ENCODE measurements at places on chromosomes 5 and 9. TPM values are rescaled to one million over a fixed set of nuclear protein-coding genes. Genes with fewer than 3 reads are reported as not detected.

Gene GLE1
- 34.2 TPM for polyA plus RNA-seq

Gene CNTNAP3B
- 17.5 TPM for polyA plus RNA-seq

Gene CTSV
- 32.0 TPM for polyA plus RNA-seq

Gene BSPRY
- polyA plus RNA-seq = 7.8 TPM

Gene DCP2
- 48.8 TPM for polyA plus RNA-seq

Gene MYOT
- polyA plus RNA-seq = 1.5 TPM

Gene HNRNPA0
- 67.9 TPM for polyA plus RNA-seq

Gene ZNF354B
- polyA plus RNA-seq = 34.4 TPM

Gene DEPDC1B
- polyA plus RNA-seq = 35.0 TPM

Gene HCN1
- polyA plus RNA-seq = 0.03 TPM

Gene GNA14
- polyA plus RNA-seq = 16.6 TPM

DNA sequence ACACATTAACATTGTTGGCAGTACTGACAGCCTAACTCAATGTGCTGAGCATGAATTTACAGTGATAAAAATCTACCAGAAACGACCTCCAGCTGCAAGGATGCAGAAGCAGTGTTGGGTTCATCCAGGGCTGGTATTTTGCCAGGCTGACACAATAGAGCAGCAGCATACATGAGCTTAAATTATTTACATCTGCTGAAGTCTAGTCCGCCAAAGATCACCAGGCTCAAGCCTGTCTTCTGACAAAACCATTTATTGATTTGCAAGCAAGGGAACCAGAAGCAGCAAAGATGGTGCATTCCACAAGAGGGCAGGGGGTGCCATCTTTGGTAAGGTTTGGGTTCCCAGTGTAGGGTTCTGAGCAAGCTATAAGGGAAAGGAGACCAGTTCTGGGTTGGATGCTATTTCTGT, 8.7 kb upstream of the C5orf34 start:
- no peak for DNase-seq

DNA sequence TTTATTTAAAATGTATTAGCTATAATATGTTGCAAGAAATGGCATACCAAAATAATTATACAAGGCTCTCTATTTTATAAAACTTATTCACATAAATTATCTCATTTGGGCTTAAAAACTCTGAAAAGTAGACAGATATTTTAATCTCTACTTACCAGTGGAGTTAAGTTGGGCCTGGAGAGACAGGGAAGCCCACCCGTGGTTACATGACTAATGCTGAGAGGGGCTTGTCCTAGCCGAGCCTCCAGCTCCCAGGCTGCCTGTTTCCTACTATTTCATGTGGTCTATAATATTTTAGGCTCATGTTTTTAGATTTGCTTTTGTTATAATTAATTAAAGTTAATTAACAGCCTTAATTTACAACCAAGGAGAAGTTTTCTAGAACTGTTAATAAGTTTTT, 20.9 kb upstream of the ASPN start:
- no peak for DNase-seq

GRCh38 chr5:133992429-133993155, 12.2 kb downstream of the VDAC1 start:
- DNase-seq = no peak

GRCh38 chr9:33956544-33956943, 92.1 kb downstream of the UBAP2 start:
- no peak for DNase-seq

- no peak for DNase-seq
Observed at GRCh38 chr5:10501554-10502075, 59.9 kb downstream of the ROPN1L start.

DNA sequence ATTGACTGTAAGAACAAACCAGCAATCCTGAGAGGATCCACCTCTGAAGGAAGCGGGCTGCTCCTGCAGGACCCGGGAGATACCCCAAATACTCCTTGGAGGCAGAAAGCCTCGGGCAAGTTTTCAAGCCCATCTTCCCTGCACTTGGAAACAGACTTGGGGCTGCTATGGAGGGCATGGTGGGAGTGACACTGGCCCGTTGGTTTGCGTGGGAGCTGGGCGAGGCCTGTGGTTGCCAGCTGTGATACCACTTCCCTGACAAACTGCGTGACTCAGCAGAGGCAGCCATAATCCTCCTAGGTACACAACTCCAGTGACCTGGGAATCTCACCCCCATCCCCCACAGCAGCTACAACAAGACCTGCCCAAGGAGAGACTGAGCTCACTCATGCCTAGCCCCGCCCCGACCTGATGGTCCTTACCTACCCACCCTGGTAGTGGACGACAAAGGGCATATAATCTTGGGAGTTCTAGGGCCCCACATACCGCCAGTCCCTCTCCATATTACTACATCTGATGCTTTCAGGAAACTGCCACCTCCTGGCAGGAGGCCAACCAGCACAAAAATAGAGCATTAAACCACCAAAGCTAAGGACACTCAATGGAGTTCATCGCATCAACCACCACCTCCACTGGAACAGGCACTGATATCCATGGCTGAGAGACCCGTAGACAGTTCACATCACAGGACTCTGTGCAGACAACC, 38.1 kb upstream of the VLDLR start:
- DNase-seq = no peak

DNA sequence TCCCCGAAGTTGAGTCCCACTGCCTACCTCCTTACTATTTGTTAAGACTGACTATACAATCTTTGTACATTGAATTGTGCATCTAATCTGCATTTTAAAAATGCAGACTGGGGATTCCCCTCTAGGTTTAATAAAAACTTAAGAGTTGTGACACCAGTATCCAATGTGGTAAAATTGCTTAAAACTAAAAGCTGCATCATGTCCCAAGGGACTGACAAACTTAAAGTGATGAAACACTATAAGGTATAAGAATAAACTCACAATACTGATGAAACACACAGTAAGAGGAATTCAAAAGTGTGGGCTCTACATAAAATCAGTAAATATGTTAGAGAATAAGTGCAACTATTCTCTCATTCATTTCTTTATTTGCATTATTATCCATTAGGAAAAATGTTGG, 1905.1 kb downstream of the MAT2B start:
- no peak for DNase-seq

DNA sequence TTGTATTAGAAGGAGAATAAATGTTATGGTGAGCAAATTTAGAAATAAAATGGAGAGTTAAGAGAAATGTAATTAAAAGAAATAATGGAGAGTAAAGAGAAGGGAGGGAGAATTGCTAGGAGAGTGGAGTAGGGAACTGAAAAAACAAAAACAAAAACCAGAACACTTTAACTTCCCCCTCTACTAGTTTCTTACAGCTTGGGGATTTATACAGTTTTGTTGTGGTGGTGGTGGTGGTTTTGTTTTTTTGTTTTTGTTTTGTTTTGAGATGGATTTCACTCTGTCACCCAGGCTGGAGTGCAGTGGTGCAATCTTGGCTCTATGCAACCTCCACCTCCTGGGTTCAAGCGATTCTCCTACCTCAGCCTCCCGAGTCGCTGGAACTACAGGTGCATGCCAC, 322.4 kb downstream of the TMEM167A start:
- no peak for DNase-seq

DNA sequence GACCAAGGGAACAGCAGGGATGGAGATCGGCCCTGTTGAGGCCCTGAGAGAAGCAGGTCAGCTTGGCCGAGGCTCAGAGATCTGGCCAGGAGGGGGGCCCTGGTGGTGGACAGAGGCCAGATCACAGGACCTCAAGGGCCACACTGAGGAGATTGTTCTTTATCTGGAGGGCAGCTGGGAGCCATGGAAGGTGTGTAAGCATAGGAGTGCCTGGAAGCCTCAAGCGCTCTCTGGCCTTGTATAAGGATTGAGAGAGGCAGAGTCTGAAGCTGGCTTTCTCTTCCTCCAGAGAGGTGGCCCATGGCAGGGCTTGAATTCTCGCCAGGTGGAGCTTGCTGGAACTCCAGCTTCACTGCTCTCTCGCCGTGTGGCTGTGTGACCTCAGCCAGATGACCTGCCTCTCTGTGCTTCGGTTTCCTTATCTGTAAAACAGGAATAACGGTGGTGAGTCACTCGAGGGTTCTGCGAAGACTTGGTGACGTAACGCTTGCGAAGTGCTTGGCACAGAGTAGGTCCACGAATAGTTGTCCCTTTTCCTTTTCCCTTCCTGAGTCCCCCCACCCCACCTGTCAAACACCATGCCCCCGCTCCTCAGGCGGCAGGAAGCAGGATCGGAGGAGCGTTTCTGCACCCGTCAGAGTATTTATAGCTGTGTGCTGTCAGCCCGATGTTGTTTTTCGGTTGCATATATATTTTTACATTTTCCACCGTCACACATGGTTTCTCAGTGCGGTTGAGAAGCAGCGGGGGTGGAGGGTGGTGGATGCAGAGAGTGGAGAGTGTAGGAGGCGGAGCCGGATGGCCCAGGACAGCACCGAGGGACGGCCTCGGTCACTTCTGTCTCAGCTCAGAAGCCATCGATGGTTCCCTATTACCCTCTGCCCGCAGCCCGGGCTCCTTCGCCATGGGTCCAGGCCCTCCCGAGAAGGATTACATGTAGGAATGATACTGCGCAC, 17.0 kb upstream of the CRB2 start:
- no peak for DNase-seq

DNA sequence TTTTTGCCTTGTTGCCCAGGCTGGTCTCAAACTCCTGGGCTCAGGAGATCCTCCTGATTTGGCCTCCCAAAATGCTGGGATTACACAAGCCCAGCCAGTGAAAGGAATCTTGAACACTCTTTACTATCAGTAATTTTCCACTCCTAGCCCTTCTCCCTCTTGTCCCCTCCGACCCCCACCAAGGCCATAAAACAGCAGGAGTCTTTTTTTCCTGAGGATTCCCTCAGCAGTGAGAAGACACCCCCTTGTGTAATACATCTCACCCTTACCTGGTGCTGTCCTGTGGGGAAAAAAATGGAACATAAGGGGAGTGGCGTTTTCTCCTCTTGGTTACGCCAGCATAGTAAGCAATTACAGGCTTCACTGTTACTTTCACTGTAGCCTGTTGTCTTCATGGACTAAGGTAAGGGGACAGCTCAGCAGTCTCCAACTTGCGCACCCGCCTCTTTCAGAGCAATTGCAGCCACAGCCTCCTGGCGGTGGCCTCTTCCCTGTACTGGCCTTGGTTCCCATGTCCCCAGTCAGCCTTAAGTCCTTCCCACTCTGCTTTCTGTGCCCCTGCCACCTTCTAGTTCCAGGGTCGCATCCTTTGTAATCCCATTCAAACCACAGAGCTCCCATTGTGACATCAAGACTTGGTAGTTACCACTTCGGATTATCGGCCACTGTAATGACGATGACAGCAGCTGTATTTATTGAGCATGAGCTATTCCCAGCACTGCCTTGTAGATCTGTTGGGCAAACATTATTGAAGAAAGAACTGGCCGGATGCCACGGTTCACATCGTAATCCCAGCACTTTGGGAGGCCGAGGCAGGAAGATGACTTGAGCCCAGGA, 10.0 kb downstream of the NAIF1 start:
- DNase-seq = no peak

DNA sequence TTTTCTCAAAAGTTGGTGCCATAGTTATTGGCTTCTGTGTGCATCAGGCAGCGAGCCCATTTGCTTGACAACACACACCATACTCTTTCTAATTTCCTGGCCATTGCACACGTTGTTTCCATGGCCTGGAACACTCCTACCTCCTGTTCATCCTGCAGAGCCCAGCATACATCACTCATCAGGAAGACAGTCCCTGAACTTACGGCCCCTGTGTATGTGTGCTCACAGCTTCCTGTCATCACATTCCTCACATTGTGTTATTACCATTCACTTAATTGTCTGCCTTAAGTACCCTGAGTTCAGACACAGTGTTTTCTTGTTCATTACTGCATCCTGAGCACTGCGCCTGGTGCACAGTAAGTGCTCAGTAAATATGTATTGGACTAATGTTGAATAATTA, 355.9 kb downstream of the PRELID2 start:
- DNase-seq = no peak

DNA sequence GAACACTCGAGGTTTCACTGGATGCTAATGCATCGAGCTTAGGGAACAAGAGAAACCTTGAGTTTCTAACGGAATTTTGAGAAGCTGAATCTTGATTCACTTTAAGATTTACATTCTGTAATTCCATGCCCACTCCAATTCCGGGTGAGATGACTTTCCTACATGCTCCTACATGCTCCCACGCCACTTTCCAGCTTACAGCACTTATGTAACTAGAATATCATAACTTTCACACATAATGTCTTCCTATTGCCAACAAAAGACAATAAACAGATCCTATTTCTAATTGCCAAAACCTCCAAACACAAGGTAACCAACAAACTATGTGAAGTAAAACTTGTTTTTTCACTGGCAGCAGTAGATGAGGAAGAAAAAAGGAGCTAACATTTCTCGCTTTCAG, 72.9 kb downstream of the ECPAS start:
- DNase-seq = no peak

GRCh38 chr9:108903420-108904103, 30.4 kb downstream of the ELP1 start:
- no peak for DNase-seq

GRCh38 chr5:119527351-119527750, 75.1 kb downstream of the HSD17B4 start:
- no peak for DNase-seq
